ENCODE measurements at places on chromosomes 5 and 9. TPM values are rescaled to one million over a fixed set of nuclear protein-coding genes. Genes with fewer than 3 reads are reported as not detected.

NFIB gene
- 110 TPM for total RNA-seq

MPDZ gene
- total RNA-seq: 70.7 TPM

DNA sequence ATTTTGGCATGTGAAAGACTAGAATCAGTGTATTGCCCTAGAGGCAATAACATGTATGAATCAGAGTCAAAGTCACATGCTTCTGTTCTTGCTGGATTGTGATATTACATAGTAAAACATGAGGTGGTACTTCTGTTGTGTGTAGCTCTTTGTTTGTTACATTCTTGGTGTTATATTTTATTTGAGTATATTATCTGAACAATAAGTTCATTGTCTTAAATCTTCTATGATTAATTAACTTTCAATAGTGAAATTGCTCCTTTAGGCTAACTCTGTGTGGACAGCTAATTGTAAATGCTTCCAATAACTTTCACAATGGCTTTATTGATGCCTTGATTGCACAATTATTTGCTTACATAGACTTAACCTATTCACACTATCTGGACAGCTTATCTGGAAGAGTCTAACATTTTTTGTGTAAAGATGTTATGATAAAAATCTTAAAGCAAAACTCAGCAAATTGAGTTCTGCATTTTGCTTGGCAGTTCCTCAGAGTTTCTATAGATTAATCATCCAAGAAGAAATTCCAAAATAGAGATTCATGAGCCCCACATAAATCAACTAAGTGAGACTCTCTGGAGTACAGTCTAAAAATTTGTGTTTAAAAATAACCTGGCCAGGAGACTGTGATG lies 239.6 kb upstream of the TUSC1 start:
- no peak overlapping the region for H3K27ac ChIP-seq
- no peaks in the 10 kb centered on the region for H3K4me1 ChIP-seq
- no peaks in the 10 kb centered on the region for H3K36me3 ChIP-seq
- H3K27me3 ChIP-seq: no peaks in the 10 kb centered on the region
- H3K4me3 ChIP-seq: no peak overlapping the region

- no peaks in the 10 kb centered on the region for H3K36me3 ChIP-seq
These were observed 87.7 kb downstream of the MACIR start for GRCh38 chr5:103346162-103346748.
